ENCODE measurements at places on chromosomes 4 and X.

DNA sequence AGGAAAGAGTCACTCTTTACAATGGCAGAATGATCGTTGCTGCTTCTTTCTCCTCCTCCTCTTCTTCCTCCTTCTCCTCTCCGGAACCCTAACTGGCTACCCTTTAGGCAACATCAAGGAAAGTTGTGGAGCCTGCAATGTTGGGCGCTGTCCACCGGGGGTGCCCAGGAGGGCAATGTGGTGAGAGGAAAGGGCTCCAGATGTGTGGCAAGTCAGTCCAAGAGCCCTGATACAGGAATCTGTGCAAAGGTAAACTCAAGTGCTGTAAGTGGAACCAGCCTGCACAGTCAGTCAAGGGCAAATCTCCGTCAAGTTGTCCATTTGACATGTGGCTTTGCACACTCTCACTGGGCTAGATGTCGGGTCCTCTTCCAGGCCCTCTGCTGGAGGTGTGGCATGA is 2.8 kb downstream of the RTL5 start:
- no peak for DNase-seq

DNA sequence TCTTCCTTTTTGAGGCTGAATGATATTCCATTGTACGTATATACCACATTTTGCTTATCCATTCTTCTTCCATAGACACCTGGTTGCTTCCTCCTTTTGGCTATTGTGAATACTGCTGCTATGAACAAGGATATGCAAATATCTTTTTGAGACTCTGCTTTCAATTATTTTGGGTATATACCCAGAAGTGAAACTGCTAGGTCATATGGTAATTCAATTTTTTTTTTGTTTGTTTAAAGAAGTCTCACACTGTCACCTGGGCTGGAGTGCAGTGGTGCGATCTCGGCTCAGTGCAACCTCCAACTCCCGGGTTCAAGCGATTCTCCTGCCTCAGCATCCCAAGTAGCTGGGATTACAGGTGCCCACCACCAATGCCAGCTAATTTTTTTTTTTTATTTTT is 75.3 kb downstream of the METTL14 start:
- DNase-seq = no peak

- DNase-seq = no peak
Measured at GRCh38 chrX:150167482-150168324, 195.4 kb upstream of the MAMLD1 start.

DNA sequence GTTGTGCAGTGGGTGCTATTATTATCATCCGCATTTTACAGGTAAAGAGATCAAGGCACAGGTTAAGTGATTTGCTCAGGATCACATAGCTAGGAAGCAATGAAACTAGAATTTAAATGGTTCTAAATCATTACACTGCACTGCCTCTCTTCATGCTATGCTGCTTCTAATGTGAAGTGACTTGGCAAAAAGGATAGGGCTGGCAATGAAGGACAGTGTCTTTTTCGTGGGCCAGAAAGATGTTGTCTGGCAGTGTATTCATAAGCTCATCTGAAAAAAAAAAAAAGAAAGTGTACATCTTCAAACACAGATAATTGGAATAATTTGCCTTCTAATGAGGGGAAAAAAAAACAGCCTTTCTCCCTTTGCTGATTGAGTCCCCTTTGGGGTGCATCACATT is 132.2 kb upstream of the FUNDC1 start:
- no peak for DNase-seq

GRCh38 chrX:108250654-108251579 is 159.3 kb downstream of the ATG4A start:
- DNase-seq = no peak

DNA sequence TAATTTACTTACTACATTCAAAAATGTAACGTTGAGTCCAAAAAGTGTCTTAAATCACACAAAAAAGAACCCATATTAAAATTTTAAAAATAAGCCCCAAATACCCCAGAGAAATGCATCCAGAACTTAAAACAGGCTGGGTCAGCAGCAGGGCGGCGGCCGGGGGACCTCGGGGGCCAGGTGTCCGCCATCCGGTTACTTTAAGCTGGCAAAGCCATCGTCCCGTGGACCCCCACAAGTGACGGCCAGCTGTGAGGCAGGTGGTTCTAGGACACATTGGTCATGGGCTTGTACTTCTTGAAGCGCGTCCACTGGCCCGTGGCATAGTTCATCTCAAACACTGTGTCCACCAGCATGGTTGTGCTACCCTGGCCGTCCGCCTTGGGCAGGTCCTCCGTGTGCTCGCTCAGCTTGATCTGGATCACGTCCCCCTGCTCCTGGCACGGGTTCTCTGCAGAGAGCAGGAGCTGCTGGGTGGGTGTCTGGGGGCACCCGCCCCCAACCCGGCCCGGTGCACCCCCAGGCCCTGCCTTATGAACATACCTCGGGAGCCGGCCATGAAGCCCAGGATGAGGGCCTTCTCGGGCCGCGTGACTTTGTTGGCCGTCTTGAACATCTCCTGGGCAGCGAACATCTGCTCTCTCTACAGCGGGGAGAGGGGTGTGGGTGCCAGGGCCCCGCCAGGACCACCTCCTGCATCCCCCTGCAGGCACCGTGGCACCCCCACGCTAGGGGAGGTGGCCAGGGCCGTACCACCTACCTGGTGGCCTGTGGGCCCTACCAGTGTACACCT is 25.5 kb downstream of the NELFA start:
- DNase-seq = no peak

GRCh38 chr4:7598939-7599790 is 164.4 kb upstream of the PSAPL1 start:
- DNase-seq = no peak

- DNase-seq = no peak
Measured at GRCh38 chr4:7844594-7844991, 95.1 kb downstream of the AFAP1 start.

DNA sequence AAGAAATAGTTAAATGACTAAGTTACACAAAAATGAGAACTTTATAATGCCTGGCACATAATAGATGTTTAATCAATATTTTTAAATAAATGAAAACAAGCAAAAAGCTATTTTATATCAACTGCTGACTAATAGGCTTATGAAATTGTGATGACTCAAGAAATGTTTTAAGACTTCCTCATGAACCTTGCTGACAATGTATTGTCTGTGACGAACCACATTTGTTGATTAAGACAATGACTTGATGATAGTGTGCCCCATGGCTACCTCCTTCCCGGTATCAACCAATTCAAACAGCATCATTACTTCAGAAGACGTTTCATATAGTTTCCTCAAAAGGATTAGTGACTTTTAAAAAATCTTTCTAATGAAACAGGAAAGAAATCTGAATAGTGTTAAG is 7.9 kb downstream of the CXCL6 start:
- no peak for DNase-seq

DNA sequence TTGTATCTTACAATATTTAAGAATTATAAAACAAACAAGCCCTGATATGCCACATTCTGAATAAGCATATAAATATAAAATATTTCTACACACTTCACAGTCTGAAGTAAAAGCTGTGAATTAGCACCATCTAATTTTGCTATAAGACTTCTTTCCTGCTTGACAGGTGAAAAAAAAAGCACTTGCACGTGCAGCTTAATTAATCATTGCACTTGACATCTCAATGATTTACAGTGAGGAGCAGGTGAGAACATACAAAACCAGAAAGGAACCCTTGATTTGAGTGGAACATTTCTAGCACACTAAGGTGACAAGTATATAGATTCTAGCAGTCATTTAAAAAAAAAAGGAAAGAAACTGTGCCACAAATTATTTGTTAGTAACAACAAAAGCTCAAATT is 47.9 kb downstream of the CHIC2 start:
- DNase-seq = no peak

- no peak for DNase-seq
Measured at GRCh38 chrX:116285501-116285900, 115.0 kb downstream of the AGTR2 start.

DNA sequence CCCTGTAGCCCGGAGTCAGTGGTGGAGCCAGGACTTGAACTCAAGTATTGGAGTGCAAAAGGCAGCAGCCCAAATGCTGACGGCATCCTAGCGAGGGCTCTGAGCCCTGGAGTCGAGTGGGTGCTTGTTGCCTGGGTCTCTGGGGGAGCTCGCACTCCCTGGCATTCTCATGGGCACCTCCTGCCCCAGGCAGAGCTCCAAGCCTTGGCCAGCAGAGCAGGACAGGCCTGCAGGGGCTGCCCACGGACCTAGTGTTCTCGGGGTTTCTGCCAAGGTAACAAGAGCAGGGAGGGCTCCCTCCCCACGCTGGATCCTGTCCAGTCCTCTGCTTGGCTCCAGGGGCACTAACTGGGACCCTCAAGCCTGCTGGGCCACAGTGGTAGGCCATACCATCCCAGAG is 17.6 kb upstream of the WFS1 start:
- no peak for DNase-seq

- DNase-seq = no peak
Measured at GRCh38 chr4:24643774-24644520, 59.6 kb upstream of the DHX15 start.

GRCh38 chr4:42277291-42277690 is 120.0 kb upstream of the SHISA3 start:
- DNase-seq = no peak

DNA sequence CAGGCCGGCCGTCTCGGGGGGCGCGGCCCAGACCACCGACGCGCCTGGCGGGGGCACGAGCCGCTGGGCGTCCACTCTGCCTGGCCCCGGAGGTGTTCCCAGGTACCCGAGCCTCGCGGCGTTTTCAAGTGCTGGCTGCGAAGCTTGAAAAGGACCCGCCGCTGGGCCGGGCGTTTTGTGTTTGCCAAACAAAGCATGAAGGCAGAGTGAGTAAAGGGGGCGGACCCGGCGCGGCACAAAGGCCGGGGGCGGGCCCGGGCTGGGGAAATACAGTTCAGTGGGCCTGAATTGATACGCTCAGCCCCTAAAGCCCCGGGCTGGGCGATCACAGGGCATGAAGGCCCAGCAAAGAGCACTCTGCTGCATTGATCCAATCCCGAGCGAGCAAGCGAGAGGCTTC is 65.4 kb downstream of the SOX3 start:
- DNase-seq = no peak

DNA sequence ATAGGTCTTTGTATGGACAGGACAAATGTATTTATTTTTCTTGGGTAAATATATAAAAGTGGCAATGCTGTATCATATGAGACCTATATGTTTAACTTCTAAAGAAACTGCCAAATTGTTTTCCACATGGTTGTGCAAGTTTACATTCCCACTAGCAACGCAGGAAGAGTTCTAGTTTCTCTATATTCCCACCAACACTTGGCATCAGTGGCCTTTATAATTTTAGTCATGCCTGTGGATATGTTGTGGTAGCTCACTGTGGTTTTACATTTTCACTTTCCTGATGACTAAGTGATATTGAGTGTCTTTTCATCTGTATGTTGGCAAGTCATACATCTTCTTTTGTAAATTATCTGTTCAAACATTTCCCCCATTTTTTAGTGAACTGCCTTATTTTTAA is 126.0 kb downstream of the EMCN start:
- DNase-seq = no peak
